ENCODE measurements at places on chromosomes 3 and 15.

DNA sequence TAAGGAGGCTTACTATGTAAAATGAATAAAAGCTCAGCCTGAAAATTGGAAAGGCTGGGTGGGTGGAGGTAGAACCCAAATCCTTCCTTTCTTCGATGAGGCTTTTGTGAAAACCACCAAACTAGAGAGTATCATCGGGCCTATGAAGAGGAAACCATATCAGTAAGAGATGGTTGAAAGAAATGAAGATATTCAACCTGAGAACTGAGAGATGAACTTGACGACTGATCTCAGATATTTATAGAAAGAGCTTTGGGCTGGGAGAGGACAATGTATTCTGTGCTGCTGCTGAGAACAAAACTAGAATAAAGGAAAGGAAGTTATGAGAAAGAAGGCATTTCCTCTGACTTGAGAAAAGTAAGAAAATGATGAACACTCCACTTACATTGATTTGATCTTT is 236.6 kb downstream of the KCNH8 start:
- DNase-seq: no peak

- no peak for DNase-seq
Observed at GRCh38 chr3:151639418-151639740, 94.3 kb upstream of the AADACL2 start.

DNA sequence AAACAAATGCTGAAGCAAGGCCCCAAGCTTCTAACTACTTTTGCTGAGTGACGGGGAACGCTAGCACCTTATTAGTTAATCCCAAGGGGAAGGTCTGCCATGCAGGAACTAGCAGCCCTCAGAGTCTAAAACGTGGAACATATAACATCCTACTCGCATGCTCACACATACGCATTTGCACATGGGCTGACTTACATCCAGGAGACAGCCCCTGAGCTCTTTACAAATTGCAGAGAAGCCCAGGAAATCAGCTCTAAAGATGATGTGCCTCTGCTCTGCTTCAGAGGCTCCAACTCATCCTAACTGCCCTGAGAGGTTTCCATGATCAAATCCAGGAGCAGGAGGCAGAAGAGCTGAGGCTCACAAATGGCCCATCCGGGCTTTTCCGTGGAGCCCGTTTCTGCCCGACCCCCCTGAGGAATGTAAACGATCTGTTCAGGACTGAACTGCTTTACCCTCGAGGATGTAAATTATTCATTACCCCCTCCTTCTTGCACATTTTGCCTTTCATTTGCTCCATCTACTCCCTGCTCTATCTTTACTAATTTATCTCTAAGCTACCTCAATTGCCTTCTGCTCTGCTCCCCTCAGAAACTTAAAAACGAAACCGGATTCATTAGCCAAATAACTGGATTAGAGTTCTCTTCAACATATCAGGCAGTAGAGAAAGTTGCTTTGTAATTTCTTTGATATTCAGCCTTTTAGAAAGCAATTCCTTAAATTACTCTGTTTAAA is 141.9 kb upstream of the CCDC54 start:
- DNase-seq: no peak

GRCh38 chr3:169939320-169939719 is 27.3 kb upstream of the SEC62 start:
- no peak for DNase-seq

DNA sequence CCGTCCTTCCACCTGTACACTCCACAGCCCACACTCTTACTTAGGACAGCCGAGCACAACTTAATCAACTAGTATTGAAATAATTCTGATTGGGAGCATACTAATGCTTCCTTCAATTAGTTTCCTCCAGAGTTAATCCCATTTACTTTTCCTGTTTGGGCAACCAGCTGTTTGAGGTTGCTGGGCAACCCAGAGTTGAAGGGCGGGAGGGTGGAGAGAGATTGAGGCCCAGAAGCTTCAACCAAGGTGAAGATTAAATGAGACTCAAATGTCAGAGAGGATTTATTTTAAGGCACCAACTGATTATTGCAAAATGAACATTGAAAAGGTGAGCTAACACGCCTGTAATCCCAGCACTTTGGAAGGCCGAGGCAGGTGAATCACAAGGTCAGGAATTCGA is 428.5 kb upstream of the SEMA6D start:
- no peak for DNase-seq

GRCh38 chr3:63876260-63876659 is 12.6 kb downstream of the ATXN7 start:
- no peak for DNase-seq

DNA sequence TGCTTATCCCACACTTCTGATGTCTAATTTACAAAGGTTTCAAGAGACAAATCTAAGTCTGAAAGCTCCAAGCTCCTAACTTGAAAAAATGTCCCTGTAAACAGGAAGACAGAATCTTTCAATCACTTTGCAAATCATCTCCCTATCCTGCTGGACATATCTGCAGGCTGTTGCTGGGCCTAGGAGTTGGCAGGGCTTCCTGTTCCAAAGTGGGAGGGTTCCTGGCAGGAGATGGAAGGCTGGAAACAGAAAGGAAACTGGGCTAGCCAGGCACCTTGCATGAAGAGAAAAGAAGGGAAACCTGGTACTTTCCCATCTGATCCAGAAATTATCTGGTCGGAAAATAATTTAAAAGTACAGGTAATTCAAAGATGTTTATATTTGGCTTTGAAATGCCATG is 227.3 kb upstream of the IL12A start:
- no peak for DNase-seq

DNA sequence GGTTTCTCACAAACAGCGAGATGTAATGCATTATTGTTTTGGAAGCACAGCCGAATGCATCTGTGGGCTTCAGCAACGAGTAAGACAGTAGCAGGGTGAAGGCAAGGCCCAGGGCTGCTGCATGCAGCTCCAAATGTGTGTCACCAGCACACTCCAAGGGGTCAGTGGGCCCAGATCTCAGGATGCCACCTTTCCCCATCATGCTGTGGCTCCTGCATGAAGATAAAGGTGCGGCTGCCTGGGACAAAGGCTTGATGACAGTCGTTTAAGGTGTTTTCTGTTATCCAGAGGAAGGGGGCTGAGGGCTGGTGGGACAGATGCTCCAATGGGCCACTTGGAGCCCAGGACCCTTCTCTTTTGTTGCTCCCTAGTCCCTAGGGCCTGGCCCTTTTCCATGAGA is 13.2 kb downstream of the C3orf22 start:
- DNase-seq: no peak

GRCh38 chr15:83498801-83499200 is 51.7 kb downstream of the SH3GL3 start:
- DNase-seq: no peak

DNA sequence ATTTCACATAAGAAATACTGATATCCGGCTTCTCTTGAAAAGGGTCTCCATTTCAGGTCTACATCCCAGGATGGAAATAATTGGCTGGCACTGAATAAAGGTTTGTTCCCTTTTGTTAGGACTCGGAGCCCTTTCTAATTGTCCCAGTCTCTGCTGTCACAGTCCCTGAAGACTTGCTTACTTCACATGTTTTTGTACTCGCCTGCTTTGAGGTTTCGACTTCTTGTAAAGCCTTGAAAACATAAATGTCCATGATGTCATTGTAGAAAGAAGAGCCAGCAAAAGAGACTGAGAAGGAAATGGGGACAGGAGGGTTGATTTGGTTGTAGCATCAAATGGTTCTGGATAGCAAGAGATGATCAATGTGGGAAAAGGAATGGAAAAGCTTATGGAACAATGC is 963.4 kb upstream of the SEMA6D start:
- no peak for DNase-seq

GRCh38 chr3:31945738-31946052 is 35.4 kb downstream of the OSBPL10 start:
- no peak for DNase-seq
